ENCODE measurements at places on chromosomes 2 and 18.

DNA sequence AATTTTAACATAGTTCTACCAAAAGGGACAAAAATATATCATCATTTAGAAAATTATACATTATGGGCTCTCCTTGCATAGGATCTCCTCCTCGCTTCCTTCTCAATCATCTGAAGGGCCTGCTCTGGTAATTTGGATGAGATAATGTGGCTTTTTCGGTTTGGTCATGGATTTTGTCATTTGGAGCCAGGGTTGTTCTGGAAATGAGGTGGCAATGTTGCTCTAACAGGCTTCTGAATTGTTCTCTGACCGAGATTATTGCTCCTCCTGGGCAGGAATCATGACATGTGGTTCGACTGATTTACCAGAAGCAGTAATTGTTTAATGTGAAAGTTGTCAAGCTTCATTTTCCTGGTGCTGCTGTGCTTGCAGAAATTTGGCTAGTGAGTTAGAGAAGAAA lies 194.7 kb upstream of the ERBB4 start:
- no peak for DNase-seq

GRCh38 chr18:44848644-44849335 lies 168.1 kb downstream of the SETBP1 start:
- DNase-seq = no peak

DNA sequence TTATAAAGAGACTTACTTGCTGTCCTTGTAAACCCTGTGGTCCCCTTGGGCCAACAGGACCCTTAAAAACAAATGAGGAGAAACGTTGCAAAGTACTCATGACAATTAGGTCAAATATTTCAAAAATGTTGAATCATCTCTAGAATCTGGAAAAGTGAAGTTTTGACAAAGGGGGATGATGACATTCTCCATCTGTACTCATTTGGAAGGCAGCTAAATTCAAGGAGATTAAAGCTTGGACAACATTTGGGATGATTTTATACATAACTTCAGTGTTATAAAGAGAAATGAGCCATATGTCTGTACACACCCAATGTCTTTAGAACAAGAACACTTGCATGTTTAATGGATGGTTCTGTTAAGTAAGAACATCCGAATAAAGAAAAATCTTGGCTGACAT lies 92.9 kb downstream of the COL5A2 start:
- DNase-seq = peak; percentile 89

GRCh38 chr2:237217995-237218616 lies 132.4 kb downstream of the COPS8 start:
- DNase-seq = peak; percentile 77

GRCh38 chr2:54404270-54404669 lies 51.9 kb upstream of the SPTBN1 start:
- DNase-seq = peak; percentile 77

- peak; percentile 47 for DNase-seq
Observed at GRCh38 chr2:13638181-13638580, 921.4 kb downstream of the TRIB2 start.

- DNase-seq = no peak
Observed at GRCh38 chr2:240505910-240506309, 51.9 kb downstream of the ANKMY1 start.

- DNase-seq = no peak
Observed at GRCh38 chr2:104836841-104837240, 17.1 kb upstream of the POU3F3 start.

GRCh38 chr2:32865399-32866068 lies 81.2 kb upstream of the LTBP1 start:
- peak; percentile 97 for DNase-seq

DNA sequence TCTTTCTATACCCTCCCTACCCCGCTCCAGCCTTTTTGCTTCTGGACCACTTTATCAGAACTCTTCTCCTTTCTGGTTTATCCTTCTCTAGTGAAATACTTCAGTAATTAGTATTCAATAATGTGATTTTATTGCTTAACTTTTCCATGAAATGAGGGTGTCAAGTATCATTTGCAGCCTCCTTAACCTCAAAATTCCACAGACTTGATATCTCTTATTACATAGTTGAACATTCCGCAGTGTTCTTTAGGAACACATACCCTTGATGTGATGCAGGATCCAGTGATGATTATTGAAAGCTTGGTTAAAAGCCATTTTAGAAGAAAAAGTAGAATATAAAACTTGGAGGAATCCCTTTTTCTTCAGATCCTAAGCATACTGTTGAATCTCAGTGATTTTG lies 94.8 kb downstream of the GREB1L start:
- DNase-seq = no peak

GRCh38 chr18:76490670-76491472 lies 4.2 kb downstream of the ZNF516 start:
- DNase-seq = no peak

- peak; percentile 87 for DNase-seq
Observed at GRCh38 chr2:69933839-69934613, 19.1 kb downstream of the MXD1 start.

DNA sequence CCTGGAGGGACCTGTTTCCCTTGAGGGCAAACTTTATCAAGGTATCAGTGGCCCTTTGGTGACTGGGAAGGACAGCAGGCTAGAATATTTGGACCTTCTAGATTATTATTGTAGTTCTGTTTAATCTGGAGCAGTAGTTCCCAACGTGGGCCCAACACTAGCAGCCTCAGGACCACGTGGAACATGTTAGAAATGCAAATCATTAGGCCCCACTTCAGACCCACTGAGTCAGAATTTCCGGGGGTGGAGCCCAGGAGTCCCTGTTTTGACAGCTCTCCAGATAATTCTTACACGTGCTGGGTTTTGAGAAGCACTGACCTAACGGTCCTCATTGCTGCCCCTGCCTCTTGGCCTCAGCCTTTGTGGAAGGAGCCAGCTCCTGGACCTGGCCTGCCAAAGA lies 25.5 kb upstream of the DYNC2LI1 start:
- DNase-seq = no peak

DNA sequence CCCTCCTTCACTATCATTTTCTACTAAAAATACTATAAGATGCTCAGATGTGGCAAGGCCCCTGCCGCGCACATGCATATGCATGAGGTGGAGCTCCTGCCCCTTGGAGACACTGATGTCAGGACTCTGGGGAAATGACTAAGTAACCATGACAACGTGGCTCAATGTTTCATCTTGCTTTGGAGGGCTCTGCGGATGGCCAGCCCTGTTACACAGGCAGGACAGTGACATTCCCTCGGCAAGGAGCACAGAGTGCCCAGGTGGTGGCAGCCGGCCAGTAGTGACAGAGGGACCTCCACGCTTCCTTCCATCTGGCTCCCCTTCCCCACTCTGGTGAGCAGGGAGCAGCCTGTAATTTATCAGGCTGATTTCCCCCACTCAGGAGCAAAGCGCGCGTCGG lies 364.1 kb downstream of the SS18 start:
- DNase-seq = peak; percentile 82
